Cardiac fibroblast (primary cell): ENCODE measurements at places on chromosomes 7 and 10.

DNA sequence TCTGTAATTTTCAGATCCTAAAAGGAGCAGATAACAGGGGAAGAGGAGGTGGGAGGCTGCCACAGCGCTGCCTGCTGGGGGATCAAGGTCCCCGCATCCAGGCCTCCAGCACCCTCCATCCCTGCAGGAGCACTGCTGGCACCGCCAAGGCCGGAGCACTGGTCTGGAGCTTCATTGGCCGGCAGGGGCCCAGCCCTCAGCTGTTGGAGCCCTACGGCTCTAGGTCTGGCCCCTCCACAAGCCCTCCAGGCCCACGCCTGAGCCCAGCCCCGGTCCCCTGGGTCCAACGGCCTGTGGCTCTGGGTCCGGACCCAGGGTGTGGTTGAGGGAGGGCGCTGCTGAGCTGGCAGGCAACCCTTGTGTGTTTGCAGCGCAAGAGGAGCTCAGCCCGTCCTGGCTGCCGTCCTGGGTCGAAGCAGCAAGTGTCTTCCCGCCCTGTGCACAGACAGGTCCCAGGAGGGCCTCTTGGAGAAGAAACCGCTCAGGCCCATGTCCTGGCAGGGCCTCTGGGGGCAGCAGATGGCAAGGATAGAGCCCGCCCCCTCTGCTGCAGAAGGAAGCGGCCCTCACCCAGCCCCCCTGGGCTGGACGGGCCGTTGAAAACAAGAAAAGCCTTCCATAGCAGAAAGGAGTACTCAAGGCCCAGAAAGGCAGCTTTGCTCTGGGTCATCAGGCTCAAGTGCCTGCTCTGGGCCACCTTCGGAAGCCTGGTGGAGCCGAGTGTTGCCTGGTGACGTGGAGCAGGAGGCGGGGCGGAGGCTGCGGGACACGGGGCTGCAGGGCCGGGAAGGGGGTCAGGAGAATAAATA lies 54.3 kb upstream of the TNRC18 start:
- peak; percentile 26 for DNase-seq

DNA sequence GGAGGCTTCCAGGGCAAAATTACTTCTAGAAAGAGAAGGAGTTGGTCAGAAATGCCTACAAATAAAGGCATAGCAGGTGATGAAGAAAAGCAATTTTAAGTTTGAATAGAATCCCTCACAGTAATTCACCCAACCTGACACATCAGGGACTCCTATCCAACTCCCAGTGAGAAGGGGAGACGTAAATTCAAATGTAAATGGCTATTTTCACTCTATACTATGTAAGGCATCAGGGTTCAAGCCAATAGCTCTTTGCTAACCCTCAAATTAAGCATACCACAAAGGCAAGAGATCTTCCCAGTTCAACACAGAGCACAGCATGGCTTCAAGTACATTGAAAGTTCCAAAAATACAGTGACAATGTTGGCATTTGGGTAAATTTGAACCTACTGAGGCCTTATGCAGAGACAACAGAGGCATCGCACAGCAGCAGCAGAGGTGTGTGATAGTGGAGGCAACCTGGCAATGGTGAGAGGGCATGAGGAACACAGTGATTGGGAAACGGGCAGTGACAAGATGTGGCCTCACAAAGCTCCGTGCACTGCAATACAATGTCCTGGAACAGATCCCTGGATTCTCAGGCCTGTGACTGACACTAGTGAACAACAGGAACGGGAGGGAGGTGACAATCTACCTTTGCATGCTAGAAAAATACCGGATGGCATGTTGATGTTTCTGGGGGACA lies 95.7 kb downstream of the VSTM2A start:
- no peak for DNase-seq

- DNase-seq = peak; percentile 42
Measured at GRCh38 chr7:129553899-129554461, 51.6 kb downstream of the SMKR1 start.

DNA sequence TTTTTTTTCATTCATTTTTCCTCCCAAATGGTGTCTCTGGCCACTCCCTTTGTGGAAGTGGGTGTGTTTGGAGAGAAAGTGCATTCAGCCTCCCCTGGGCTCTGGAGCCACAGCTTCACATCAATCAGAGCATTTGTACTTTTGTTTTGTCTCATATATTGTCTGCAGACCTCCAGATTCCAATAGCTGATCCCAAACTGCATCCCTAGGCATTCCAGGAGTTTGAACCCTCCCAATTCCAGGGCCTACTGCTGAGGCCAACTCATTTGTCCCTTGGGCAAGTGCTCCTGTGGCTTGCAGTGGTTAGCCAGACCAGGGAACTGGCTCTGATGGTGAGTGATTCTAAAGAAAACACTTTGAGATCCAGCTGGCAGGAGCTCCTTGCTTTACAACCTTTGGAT lies 163.3 kb downstream of the IPMK start:
- no peak for DNase-seq

DNA sequence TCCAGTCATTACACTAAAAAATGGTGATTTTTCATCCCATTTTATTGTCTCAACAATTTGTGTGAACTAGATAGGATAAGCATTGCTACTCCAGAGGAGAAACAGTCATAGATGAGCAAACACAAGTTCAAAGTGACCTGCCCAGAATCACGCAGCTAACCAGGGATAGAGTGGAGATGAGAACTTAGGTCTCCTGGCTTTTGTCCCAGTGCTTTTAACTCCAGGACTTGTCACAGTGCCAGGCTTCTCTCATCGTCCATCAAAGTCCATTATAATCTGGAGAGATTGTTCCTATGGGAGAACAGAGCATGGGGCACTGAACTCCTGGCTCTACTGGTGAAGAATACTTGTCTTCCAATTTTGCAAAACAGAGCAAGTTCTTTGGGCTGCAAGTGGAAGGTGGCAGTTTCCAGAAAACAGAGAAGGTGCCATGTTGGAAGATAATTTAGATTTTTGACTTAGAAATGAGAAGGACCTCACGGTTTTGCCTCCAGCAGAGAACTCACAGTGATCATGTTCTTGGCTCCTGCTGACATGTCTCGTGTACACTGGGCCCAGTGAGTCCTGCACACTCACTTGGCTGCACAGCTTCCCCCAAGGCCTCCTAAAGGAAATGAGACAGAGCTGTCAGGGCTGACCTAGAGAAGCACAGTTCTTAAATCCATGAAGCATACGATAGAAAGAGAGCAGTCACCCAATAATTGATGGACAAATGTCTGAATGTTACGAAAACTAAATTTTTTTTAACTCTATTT lies 322.9 kb upstream of the NRP1 start:
- peak; percentile 48 for DNase-seq

DNA sequence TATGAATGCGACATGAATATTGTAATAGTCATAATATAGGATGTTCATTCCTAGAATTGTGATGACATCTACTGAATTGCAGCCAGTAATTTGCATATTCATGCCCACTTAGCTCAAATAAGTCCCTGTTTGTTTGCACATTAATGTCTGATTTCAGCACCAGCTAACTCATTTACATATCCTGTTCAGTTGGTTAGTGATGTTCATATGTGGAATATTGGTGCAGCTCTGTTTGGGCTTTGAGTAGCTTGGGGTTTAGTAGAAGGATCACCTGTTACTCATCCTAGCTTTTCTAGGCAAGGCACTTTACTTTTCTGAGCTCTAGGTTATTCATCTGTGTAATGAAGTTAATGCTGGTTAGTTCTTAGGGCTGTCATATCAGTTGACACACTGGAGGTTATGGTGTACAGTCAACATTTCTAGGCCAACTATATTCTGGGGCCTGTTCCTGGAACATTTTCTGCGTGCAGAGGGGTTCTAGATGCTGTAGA lies 238.4 kb downstream of the EXOC4 start:
- DNase-seq = no peak

- no peak for DNase-seq
Measured at GRCh38 chr7:7919449-7919945, 49.1 kb upstream of the GLCCI1 start.

- no peak for DNase-seq
Measured at GRCh38 chr7:25124465-25125136, 459 bp downstream of the CYCS start.

- DNase-seq = peak; percentile 76
Measured at GRCh38 chr7:9488555-9488954, 1055.1 kb downstream of the NXPH1 start.

- peak; percentile 78 for DNase-seq
Measured at GRCh38 chr7:36487756-36488336, 98.2 kb downstream of the ANLN start.

DNA sequence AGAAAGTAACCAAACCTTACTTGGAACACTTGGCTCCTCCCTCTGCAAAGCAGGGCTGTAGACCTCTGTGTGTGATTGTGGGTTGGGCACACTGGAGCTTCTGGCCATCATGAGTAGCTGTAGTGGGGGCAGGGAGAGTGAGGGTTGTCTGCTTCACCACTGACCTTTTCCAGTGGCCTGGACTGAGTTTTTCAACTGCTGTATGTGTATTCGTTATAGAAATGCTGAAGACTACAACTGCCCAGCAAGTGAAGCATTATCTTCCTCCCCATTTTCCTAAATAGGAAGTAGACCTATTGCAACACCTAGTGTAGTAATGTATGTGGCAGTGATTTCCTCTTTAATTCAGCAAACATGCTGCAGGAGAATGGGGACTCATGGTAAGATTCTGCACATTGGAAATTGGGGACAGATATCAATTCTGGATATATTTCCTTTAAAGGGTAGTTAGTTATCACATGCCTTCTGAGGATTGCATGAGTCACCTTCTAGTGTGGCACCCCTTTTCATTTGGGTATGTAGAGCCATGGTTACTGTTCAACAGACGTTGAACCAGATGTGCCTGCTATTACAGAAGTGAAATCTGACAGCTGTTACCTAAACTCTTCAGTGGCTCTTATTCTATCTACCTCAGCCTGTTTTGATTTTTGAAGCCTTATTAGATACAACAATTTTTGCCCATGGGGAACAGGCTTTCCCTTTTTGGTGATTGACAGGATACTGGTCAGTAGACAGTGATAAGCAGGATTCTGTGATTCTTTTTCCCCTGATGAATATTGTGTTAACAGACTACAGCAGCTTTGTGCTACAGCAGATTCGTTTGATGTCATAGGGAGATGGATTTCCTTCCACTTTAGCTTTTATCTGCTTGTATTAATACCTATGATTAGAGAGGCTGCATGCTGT lies 130.9 kb downstream of the SND1 start:
- peak; percentile 34 for DNase-seq

- no peak for DNase-seq
Measured at GRCh38 chr10:80474597-80474910, 20.4 kb downstream of the TSPAN14 start.

GRCh38 chr10:69364232-69364940 lies 52.3 kb downstream of the TACR2 start:
- DNase-seq = no peak

DNA sequence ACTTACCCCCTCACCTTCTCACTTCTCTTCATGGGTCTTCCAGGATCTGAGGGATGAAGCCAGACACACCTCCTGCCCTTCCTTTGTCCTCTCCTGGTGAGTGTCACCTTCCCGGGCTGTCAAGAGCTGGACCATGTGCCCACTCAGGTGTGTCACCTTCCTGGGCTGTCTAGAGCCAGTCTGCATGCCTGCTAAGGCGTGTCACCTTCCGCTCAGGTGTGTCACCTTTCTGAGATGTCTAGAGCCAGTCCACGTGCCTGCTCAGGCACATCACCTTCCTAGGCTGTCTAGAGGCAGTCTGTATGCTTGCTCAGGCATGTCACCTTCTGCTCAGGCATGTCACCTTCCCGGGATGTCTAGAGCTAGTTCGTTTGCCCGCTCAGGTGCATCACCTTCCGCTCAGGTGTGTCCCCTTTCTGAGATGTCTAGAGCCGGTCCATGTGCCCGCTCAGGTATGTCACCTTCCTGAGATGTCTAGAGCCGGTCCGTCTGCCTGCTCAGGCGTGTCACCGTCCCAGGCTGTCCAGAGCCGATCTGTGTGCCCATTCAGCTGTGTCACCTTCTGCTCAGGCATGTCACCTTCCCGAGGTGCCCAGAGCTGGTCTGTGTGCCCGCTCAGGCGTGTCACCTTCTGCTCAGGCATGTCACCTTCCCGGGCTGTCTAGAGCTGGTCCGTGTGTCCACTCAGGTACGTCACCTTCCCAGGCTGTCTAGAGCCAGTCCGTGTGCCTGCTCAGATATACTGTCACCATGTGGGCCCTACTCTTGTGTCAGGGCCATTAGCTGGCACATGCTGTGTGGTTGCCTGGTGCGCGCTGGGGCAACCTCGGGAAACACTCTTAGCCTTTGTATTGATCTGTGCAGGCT lies 245.3 kb downstream of the EBF3 start:
- no peak for DNase-seq

- DNase-seq = peak; percentile 62
Measured at GRCh38 chr7:42236266-42236975, 588 bp downstream of the GLI3 start.

DNA sequence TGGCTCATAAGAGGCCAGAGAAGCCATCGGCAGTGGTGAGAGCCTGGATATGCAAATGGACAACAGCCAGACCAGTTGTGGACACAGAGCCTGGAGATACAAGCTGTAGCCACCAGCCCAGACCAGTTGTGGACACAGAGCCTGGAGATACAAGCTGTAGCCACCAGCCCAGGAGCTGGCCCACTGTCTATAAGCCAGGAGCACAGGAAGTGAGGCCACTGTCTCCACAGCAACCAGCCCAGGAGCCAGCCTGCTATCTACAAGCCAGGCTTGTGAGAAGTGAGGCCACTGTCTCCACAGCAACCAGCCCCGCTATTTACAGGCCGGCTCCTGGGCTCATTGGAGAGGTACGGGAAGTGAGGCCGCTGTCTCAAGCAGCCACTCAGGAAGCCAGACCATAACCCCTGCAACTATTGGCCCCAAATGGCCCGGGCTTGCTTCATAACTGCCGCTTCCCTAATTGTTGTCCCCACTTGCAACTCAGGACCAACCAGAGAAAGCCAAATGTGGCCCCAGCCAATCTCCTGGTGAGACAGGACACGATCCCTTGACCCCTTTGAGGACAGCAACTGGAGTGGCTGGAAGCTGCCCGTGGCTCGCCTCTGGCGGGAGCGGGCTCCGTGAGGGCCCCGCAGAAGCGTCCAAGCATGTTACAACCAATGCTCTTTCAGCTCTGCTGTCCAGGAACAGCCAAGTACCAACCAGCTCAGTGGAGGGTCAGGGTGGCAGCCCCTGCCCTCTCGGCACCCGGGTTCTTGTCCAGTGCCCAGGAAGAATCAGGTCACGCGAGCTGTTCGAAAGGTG lies 44.1 kb upstream of the CNPY1 start:
- DNase-seq = peak; percentile 33

- DNase-seq = no peak
Measured at GRCh38 chr7:149741629-149742028, 31.8 kb downstream of the ZNF467 start.
